ENCODE measurements at places on chromosomes 13 and 19.

DNA sequence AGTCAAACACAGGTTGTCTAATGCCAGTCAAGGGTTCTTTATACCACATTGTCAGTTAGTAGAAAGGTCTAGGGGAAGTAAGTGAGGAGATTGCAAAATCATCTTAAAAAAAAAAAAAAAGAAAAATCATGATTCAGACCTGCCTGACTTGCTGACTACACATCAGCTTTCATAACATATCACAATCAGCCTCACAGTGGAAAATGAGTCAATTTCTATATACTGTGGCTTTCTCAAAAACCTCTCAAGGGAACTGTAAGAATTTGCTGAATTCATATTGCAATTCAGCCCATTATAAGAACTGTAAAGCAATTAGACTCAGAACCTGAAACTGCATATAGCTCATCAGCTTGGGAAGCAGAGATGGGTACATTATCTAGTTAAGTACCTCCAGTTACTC lies 75.3 kb upstream of the GPC6 start:
- DNase-seq, result no peak

- DNase-seq, result no peak
Measured at GRCh38 chr13:39405596-39406205, 197.3 kb downstream of the LHFPL6 start.

DNA sequence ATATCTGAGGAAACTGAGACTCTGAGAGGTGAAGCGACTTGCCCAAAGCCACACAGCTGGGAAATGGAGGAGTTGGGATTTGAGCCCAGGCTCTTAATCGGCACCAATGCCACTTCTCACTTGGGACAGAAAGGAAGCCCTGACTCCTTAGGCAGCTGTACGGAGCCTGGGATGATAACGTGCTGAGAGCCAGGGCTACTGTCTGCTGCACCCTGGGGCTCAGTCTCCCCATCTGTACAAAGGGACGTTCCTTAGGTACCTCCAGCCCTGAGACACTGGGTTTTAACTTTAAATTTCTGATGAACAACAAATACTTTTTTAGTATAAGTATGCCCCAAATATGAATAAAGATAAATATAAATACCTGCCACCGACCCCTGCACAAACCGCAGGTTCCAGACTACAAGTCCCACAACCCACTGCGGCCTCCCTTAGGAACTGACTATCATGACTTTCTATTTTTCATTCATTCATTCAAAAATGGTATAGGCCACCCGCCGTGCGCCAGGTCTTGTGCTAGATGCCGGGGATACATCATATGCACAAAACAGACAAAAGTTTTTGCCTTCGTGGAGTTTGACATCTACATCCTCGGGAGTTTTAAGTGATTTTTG lies 776 bp upstream of the NCLN start:
- DNase-seq, result peak; percentile 81

GRCh38 chr19:2962018-2962670 lies 15.2 kb upstream of the TLE6 start:
- DNase-seq, result peak; percentile 26

GRCh38 chr19:12938779-12939601 lies 581 bp downstream of the CALR start:
- no peak for DNase-seq

GRCh38 chr13:44726778-44727177 lies 150.6 kb upstream of the TSC22D1 start:
- peak; percentile 29 for DNase-seq

DNA sequence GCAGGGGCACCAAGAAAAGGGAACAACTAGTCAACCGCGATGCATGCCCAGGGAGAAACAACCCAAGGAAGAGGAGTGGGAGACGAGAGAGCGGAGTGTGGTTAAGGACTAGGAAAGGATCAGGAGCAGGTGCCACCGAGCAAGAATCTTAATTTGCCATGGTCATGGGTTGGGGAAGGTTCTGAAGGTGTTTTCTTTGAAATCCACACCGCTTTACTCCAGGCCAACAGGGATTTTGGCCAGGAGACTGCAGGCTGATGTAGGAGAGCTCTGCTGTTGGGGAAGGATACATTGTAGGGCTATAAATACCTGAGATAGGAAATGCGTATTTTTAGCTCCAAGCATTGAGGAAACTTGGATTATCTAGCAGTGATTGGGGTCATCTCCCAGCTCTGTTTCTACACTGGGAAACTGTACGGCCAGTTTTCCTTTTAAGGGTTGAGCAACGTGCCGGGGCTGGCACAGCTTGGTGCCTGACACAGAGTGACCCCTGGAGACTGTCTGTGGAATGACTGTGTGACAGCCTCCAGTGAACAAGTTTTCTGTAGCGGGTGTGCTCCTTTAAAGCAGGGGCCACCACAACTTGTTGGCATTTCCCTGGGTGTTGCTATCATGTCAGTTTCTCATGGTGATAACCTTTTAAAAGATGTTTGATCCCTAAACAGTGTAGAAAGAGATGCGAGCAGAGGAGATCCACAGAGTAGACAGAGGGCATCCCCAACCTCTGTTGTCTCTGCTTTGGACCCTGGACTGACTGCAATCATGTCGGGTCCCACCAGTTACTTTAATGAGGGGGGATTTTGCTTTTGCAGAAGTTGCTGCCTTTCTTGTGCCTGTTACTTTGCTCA lies 34.3 kb downstream of the ZNF536 start:
- no peak for DNase-seq

DNA sequence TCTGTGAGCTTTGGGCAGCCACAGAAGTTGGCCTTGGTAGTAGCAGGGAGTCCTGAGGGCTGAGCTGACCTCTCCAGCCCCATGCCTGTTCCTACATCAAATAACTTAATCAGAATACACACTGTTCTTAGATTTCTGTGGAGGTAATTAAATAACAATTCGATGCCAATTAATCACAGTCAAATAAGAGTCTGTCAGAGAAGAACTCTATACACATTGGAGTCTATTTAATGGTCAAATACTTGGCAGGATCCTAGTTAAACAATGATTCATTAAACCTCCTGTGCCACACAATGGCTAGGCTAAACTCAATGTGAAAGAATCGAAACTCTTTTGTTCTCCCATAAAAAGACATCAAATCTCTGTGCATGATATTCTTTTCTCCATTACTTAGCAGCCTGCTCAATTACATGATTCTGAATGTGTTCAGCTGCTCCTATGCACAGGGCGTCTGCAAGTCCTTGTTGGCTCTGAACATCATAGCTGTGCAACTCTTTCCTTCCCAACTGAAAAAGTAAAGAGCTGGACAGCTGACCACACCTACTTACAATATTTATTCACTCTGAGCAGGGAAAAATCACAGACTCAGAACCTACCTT lies 173.1 kb downstream of the ABCC4 start:
- DNase-seq, result no peak

- DNase-seq, result no peak
Measured at GRCh38 chr19:19059018-19059836, 4.6 kb upstream of the SLC25A42 start.

DNA sequence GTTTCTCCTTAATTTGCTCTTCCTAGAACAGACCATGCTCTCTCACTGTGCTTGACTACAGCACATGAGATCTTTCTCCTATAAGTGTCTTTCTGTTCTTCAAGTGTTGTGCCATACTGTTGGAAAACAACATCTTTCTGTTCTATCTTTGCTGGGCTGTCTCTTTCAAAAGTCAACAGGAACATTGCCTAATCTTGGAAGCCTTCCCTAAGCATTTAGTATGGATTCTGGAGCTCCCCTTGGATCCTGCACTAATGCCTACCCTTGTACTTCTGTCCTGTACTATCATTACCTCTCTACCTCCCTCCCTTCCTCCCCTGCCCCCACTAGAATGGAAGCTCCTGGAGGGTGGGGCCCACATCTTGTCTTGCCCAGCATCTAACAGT lies 26.8 kb downstream of the STARD13 start:
- DNase-seq, result no peak

- peak; percentile 32 for DNase-seq
Measured at GRCh38 chr19:49502866-49503581, 6.8 kb downstream of the RPS11 start.

- no peak for DNase-seq
Measured at GRCh38 chr13:21104199-21105019, 43.0 kb upstream of the LATS2 start.

- DNase-seq, result no peak
Measured at GRCh38 chr13:30037766-30038165, 187.3 kb upstream of the UBL3 start.

DNA sequence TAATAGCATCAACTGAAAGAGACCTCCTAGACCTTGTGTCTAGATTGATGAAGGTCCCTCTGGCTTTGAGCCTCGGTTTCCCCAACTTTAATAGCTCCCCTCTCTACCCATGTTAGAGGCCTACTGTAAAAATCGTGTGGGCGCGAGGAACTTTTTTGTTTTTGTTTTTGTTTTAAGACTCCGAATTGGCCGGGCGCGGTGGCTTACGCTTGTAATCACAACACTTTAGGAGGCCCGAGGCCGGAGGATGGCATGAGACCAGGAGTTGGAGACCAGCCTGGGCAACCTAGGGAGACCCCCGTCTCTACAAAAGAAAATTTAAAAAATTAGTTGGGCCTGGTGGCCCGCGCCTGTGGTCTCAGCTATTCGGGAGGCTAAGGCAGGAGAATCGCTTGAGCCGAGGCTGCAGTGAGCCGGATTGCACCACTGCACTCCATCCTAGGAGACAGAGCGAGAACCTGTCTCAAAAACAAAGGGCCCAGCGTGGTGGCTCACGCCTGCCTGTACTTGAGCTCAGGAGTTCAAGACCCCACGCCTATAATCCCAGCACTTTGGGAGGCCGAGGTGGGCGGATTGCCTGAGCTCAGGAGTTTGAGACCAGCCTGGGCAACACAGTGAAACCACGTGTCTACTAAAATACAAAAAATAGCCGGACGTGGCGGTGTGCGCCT lies 858 bp upstream of the PPP6R1 start:
- no peak for DNase-seq

DNA sequence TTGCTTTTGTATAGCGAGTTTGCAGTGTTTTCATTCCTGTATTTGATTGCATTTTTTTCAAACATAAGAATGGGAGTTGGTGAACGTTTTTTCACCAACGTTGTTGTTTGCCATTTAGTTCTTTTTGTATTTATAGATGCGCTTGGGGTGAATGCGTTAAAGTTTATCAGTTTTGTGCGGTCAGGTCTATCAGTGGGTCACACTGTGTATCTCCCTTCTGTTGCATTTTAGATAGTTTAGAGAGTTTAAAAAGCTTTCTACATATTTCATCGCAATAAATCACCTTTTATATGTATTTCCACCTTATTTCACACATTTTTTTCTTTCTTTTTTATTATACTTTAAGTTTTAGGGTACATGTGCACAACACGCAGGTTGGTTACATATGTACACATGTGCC lies 16.4 kb downstream of the OR7A5 start:
- DNase-seq, result no peak

DNA sequence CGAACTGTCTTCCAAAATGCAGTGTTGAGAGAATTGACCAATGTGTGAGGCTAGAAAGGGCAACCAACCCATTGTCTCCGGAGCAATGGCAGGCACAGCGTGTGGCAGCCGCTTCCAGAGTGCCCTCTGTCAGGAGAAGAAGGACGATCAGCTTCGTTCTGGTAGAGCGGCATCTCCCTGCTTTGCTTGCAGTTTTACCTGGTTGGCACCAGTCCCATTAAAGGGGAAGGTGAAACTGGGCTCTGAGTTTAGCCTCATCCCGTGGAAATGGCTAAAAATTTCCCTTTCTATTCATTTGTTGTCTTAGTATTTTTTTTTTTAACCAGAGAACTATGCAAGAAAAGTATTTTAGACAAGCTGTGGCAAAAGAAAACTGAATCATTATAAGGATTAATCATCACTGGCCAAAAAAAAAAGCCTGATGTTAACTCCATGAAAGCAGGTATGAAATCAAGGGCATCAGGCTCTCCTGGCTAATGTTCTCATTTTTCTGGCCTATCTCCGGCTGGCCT lies 81.5 kb upstream of the SLC7A1 start:
- DNase-seq, result no peak

- no peak for DNase-seq
Measured at GRCh38 chr13:61777899-61778298, 362.2 kb upstream of the PCDH20 start.

- no peak for DNase-seq
Measured at GRCh38 chr19:50239921-50240590, 36.6 kb downstream of the MYH14 start.

GRCh38 chr13:113411216-113412023 lies 41.9 kb downstream of the ADPRHL1 start:
- no peak for DNase-seq

- no peak for DNase-seq
Measured at GRCh38 chr19:30369833-30370232, 2.4 kb upstream of the ZNF536 start.

GRCh38 chr13:79901336-79901735 lies 420.4 kb downstream of the NDFIP2 start:
- DNase-seq, result no peak

DNA sequence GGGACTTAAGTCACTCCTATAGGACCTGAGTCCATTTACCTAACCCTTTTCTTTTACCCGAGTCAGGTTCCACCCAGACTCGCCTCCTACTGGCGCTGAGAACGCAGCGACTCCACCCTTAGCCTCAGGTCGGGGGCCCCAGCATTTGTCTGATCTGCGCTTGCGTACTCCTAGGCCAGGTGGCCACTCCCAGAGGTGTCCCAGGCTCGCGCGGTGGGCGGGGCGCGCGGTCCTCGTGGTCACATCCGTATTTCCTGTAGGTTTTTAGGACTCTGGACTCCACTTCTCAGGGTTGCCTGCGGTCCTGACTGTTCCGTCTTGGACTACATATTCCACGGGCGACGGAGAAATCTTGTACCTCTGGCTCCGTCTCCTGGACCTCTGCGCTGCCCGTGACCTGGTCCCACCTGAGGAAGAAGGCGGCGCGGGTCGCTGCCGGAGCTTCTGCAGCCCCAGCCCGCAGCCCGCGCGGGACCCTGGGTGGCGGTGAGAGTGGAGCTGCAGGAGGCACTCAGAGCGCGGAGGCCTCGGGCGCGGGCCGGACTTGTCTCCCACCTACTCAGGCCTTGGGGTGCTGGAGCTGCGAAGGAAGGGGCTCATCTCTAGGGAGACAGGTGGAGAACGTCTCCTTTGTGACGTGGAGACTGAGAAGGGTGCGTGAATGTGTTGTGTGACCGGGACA lies 11.0 kb upstream of the ZNF573 start:
- no peak for DNase-seq

DNA sequence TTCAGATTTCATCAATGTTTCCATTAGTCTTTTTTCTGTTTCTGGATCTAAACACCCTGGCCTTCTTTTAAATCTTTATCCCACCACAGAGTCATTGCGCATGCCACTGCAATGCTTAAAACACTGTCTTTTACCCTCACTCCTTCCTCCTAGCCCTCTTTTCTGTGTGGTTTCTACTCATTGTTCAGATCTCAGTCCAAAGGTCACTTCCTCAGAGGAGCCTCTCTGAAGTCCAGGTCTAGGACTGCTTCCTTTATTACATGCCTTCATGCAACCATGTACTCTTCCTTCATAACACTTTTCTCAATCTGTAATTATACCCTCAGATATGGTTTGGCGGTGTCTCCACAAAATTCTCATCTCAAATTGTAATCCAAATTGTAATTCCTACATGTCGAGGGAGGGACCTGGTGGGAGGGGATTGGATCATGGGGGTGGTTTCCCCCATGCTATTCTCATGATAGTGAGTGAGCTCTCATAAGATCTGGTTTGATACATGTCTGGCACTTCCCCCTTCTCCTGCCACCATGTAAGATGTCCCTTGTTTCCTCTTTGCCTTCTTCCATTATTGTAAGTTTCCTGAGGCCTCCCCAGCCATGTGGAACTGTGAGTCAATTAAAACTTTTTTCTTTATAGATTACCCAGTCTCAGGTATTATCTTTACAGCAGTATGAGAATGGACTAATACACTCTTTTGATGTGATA lies 808.9 kb downstream of the DIAPH3 start:
- no peak for DNase-seq

- DNase-seq, result peak; percentile 33
Measured at GRCh38 chr19:2274931-2275535, 6.9 kb downstream of the PEAK3 start.
